RWPE2 (cell line): ENCODE measurements at places on chromosomes 5 and 9.
A peak's percentile ranks its signal among the peaks of the same experiment; 100 is the strongest.

DNA sequence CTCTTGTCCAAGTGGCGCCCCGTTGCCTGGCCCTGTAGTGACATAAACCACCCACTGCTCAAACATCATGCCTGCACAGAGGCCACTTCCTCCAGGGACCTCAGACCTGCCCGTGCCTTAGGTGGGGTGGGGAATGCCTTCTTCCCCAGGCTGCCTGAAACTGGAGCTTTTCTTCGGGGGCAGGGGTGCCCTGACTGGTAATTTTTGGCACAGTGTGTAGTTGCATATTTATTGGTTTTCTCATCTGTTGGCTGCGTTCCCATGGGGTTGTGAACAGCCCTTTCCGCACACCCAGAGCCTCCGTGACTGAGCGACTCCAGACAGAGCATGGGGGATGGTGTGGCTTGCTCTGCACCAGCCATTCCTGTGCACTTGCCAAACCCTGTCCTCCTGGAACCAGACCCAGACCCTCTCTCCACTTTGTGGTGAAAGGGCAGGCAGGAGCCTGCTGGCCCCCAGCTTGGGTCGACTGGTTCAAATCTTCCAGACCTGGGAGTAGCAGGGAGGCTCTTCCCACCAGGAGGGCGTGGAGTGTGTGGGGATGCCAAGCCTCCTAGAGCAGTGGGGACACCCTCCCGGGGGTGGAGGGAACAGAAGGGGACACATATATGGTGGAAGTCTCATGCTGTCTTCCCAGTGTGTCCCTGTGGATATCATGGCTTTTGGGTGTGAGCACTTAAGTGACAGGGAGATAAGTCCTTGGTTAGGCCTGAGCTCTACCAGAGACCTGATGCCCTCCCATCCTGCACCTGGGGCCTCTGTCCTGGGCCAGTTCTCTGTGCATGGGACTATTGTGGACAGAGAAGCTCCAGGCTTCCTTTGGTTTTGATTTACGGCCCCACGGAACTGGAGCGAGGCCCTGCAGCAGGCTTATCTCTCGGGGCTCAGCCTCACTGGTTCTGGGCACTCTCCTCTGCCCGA lies 39.6 kb downstream of the WNK2 start:
- DNase-seq = peak; percentile 94

GRCh38 chr9:117747386-117747970 lies 43.3 kb downstream of the TLR4 start:
- DNase-seq = no peak

GRCh38 chr5:59823420-59823819 lies 70.1 kb downstream of the PDE4D start:
- no peak for DNase-seq

DNA sequence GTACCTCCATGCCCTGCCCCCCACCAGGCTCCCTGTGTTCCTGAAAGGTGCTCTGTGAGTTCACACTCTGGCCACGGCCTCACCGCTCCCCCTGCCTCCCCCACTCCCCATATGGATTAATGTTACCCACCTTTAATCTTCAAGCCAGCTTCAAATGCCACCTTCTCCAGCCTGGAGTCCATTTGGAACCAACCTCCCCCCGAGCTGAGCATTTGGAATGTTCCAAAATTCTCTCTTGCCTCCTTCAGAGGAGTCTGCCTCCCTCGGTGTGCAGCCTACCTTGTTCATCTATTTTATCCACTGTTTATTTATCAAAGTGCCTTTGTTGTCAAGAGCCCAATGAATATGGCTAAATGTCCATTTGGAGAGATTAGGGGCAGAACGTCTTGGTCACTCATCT lies 4.3 kb downstream of the GOLGA2 start:
- no peak for DNase-seq

- no peak for DNase-seq
These were observed 5.5 kb upstream of the HTR4 start for GRCh38 chr5:148659641-148660345.

DNA sequence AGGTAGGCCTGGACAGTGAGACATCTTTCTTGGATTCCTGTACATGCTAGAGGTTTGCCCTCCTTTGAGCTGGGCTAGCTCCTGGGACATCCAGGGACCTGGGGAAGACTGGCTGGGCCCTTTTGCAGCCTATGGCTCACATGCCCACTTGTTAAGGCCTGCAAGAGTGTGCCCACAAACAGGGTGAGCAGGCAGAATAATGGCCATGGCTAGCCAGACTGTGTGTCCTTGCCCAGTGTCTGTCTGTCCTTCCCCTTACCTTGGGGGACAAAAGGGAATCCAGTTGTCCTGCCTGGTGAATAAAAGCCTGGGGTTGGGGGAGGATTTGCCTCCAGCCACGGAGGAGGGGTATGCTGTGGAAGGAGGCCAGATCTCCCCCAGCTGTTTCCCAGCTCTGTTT lies 13.0 kb upstream of the CXXC5 start:
- no peak for DNase-seq

DNA sequence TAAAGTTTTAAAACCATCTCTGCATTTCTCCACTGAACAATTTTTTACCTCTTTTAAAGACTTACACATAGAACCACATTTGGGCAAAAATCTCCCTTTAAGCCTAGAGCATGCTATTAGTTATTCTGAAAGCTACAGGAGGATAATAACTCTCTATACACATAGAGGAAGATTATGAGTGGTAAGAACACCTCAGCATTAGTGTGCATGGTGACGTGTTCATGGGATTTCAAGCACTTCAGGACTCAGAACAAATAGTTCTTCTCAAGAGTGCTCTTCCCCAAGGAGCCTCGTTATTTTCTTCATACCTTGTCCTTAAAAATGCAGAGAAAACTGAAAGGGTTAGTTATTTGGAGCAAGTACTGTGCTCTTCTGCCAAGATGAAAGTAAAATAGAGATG lies 256.9 kb upstream of the TUSC1 start:
- no peak for DNase-seq

- DNase-seq = no peak
These were observed 1539.0 kb upstream of the NUDT12 start for GRCh38 chr5:105101577-105101976.

- no peak for DNase-seq
These were observed 9.0 kb downstream of the NDUFS4 start for GRCh38 chr5:53569453-53569852.

- DNase-seq = no peak
These were observed 1989.8 kb downstream of the EFNA5 start for GRCh38 chr5:105680858-105681475.

GRCh38 chr5:63854076-63854475 lies 108.2 kb downstream of the HTR1A start:
- no peak for DNase-seq

DNA sequence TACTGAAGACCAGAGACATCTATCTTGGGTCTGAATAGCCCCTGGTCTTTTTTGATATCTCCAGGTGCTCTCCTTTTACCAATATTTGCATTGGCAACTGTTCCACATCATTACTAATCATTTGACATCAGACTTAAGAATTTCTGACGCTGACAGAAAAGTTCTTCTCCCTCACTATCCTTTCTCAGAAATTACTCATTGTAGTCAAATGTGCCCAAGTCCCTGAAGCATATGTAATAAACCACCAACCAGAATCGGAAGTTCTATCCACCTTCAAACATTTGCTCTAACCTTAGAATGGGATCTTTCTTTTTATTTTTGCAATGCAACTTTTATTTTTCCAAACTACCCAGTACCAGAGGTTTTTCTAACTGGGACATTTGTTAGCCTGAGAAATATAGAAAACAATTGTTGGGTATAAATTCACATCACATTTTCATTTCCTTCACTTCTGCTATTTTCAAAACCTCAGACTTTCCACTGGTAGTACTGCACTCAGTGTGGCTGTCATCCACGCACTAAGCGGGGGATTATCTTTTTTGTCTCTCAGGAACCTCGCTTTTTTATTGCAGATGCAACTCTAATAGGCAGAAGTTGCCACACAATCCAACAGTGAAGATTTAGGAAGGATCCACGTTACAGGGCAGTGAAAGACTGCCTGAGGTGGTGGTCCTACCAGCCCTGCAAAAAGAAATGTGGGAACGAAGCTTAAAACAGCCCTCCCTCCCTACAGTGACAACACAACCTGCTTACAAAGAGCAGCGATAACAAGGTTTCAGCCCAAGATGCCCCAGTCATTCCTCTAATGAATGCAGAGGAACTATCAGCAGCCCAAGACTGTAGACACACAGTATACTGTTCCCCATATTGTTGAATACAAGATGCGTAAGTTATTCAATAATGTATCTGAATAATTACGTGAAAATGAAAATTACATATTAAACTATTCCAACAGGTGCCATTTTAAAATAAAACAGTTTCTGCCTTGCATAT lies 201.2 kb downstream of the EBF1 start:
- DNase-seq = no peak

GRCh38 chr5:112117551-112117950 lies 301.5 kb downstream of the EPB41L4A start:
- no peak for DNase-seq

DNA sequence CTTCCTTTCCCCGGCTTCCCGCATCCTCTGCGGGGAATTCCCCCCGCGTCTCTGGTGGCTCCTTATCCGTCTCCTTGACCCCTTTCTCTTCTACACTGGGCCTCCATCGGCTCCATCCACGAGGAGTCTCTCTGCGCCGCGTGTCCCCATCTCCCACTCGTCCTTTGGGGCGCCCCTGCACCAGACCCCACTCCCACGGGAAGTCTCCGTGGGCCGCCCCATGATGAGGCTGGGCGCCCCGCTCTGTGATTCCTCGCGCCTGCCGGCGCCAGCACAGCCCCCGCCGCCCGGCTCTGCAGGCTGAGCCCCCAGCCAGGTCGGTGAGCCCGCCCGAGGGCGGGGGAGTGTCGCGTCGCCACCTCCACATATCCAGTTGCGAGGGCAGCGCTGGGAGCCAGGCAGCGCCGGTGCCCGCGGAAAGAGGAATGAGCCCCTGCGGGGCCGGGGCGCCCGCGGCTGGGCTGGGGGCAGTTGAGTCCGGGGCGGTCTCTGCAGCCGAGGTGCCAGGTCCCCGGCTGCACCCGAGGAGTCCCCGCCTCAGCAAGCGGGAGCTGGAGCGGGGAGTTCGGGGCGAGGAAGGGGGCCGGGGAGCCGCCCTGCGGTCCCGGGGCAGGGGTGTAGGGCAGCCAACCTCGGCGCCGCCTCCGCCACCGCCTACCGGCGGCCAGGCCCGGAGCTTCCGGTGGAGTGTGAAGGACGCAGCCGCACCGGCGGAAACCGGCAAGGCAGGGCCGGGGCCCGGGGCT lies 2.1 kb upstream of the TRAF1 start:
- DNase-seq = no peak

DNA sequence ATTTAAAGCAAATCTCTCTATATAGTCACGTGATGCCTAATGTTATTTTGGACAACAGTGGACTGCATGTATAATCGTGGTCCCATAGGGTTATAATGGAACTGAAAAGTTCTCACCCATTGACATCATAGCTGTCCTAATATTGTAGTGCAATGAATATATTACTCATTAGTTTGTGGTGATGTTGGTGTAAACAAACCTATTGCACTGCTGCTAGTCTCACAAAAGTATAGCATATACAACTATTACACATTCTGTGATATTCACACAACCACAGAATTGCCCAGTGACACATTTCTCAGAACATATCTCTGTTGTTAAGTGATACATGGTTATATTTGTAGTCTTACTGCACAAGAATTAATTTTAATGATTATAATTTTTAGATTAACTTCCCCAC lies 37.7 kb downstream of the IPO11 start:
- no peak for DNase-seq

- DNase-seq = no peak
These were observed 57.5 kb upstream of the ICE1 start for GRCh38 chr5:5364932-5365331.

- no peak for DNase-seq
These were observed 521.3 kb downstream of the KCTD16 start for GRCh38 chr5:144691936-144692335.

- DNase-seq = no peak
These were observed 267.5 kb downstream of the NR3C1 start for GRCh38 chr5:143135832-143136551.

DNA sequence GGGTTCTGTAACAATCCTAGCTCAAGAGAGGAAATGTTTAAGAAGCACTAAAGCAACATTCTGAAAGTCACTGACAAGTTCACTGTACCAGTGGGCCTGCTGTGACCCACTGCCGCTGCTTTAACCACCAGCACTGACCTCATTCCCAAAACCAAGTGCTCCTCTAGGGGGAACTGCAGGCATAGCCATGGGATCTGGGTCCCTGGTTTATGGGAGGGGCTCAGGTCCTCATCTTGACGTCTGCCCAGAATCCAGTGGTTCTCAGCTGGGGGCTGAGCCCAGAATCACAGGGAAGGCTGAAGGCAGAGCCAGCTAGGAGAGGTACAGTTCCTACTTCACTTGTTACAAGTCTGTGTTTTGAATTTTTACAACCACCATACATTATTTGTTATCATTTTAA lies 36.1 kb upstream of the SLC2A8 start:
- no peak for DNase-seq

- DNase-seq = no peak
These were observed 16.3 kb downstream of the PAM start for GRCh38 chr5:102771435-102771834.

DNA sequence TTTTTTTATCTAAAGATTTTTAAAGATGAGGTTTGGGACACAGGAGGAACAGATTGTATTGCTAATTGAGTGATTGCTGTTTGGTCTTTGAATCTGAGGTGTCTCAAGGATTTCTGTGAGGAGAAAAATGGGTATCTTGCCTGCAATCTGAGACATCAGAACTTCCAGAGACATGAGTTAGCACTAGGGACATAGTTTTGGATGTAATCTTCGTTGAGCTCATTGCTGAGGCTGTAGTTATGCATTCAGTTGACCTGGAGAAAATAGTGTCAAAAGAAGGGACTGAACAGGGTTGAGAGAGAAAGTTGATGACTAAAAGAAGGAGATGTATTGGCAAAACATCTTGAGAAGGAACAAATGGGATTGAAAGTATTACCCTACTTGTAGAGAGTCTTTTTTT lies 24.6 kb downstream of the C9orf85 start:
- no peak for DNase-seq

DNA sequence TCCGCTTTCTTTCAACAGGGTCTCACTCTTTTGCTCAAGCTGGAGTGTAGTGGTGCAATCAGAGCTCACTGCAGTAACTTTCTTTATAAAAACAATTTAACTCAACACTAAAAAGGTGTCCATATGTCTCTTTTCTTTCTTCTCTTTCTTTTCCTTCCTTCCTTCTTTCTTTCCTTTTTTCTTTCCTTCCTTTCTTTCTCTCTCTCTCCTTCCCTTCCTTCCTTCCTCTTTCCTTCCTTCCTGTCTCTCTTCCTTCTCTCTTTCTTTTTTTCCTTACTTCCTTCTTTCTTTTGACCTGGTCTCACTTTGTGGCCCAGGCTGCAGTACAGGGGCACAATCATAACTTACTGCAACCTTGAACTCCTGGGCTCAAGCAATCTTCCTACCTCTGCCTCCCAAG lies 25.8 kb upstream of the TBC1D2 start:
- DNase-seq = no peak

- DNase-seq = no peak
These were observed 55.8 kb downstream of the ANKRD33B start for GRCh38 chr5:10619649-10620048.

DNA sequence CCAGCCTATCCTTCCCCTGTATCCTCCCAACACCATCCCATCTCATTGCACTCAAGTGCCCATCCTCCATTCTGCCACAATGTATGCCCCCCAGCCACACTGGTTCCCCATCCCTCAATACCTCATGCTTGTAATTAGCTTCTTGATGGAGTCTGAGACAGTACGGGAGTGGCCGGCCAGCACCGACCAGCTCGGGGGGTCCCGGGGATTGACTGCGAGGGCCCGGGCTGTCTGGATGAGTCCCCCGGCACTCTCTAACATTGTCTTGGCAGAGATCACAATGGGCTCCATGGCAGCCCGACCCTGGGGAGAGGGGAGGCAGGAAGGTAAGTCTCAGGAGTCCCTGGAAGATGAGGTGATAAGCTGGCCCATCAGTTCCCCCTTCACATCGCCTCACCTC lies 17.2 kb upstream of the TPM2 start:
- no peak for DNase-seq

GRCh38 chr9:113682297-113682771 lies 193.8 kb upstream of the ZNF618 start:
- DNase-seq = no peak
